SK-MEL-5 (cell line): ENCODE measurements at places on chromosomes 12 and 14.

- no peak for DNase-seq
Observed at GRCh38 chr12:91805031-91805430, 340.6 kb downstream of the BTG1 start.

- no peak for DNase-seq
Observed at GRCh38 chr12:45974171-45974719, 16.1 kb downstream of the SCAF11 start.

DNA sequence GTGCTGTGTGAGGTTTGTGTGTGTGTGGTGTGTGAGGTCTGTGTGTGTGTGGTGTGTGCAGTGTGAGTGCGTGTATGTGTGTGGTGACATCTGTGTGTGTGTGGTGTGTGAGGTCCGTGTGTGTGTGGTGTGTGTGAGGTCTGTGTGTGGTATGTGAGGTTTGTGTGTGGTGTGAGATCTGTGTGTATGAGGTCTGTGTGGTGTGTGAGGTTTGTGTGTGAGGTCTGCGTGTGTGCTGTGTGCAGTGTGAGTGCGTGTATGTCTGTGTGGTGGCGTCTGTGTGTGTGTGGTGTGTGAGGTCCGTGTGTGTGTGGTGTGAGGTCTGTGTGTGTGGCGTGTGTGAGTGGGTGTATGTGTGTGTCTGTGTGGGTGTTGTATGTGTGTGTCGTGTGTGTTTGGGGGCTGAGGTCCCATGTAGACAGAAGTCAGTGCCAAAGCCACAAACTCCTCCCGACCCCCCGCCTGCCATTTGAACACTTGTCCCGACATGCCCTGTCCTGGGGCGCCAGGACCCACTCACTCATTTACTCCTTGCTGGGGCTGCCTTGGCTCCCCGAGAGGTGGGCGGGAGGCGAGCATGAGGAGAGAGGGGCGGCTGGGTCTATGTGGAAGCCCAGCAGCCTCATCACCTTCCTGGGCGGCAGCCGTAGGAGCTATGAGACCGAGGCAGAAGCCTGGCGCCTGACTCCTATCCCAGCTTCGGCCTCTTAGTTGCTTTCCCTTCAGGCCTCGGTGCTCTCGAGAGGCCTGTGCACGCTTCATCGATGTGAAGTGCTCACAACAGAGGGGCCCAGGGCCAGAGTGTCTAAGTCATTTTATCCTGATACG lies 20.5 kb downstream of the RILPL1 start:
- no peak for DNase-seq

- no peak for DNase-seq
Observed at GRCh38 chr12:63948211-63948610, 103.7 kb downstream of the SRGAP1 start.

DNA sequence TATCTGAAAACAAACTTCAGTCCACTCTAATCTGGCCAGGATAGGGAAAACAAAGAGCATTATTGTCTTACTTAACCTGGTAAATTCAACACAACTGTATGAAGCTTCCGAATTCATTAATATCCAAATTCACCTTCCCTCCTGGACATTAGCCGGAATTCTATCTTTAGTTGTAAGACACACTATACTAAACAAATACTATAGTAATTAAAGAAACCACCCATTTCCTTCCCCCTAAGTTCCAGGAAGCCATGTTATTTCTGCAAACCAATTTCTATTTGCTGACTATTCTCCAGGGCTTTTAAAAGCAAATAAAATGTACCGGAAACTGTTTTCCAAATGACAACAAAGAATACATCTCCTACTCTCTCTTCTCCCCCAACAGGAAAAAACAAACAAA lies 122.7 kb upstream of the MDM1 start:
- no peak for DNase-seq

- DNase-seq = no peak
Observed at GRCh38 chr14:100017553-100017952, 47.7 kb upstream of the EVL start.

DNA sequence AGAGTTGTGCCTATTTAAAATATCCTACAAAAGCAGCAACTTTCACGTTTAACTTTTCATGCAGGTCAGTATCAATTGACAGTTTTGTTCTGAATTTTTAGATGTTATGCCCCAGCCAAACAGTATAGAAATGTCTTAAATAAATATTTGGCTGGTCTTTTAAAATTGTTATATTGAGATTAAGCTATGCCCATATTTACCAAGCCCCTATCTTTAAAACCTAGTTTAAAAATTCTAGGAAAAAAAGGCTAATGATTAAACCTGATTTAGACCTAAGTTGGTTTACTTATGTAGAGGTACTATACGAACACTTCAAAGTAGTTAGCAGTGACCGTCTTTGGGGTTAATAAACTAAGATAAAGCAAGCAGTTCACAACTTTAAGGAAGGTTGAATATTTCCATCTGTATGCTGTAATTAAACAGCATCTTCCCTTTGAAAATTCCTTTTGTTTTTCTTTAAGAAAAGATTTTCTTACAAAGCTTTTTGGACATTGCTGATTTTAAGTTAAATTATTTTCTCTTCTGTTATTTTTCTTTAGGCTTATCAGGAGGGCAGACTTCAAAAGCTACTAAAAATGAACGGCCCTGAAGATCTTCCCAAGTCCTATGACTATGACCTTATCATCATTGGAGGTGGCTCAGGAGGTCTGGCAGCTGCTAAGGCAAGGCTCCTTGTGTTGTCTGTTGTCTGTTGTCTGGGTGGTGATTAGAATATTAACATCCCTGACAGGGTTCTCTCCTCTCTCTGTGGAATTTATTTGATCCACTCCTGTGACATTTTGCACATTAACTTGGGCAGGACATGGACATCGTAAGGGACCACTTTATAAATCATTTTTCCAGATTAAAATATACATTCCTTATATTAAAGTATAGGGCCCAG lies 7.5 kb downstream of the EID3 start:
- DNase-seq = no peak

GRCh38 chr14:77031759-77032490 lies 3.4 kb upstream of the IRF2BPL start:
- DNase-seq = no peak

GRCh38 chr12:11731455-11731854 lies 82.0 kb downstream of the ETV6 start:
- DNase-seq = no peak

GRCh38 chr12:130743176-130743575 lies 27.1 kb upstream of the RIMBP2 start:
- no peak for DNase-seq

DNA sequence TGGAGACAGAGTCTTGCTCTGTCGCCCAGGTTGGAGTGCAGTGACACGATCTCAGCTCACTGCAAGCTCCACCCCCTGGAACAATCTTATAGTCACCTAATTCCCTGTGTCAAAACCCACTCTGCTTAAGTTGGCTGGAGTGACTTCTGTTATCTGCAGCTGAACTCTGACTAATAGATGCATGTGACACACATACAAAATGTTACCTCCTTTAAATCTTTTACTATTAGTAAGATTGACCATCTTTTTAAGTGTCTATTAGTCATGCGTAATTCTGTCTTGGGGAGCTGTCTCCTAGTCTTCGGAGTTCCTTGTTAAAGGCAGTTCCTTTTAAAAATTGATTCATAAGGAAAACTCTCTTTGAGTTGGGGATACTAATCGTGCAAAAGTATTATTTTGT lies 7.4 kb downstream of the IFI27L1 start:
- no peak for DNase-seq

GRCh38 chr14:92632546-92633273 lies 115.7 kb downstream of the LGMN start:
- DNase-seq = no peak
